ENCODE measurements at places on chromosomes 3 and 15.

DNA sequence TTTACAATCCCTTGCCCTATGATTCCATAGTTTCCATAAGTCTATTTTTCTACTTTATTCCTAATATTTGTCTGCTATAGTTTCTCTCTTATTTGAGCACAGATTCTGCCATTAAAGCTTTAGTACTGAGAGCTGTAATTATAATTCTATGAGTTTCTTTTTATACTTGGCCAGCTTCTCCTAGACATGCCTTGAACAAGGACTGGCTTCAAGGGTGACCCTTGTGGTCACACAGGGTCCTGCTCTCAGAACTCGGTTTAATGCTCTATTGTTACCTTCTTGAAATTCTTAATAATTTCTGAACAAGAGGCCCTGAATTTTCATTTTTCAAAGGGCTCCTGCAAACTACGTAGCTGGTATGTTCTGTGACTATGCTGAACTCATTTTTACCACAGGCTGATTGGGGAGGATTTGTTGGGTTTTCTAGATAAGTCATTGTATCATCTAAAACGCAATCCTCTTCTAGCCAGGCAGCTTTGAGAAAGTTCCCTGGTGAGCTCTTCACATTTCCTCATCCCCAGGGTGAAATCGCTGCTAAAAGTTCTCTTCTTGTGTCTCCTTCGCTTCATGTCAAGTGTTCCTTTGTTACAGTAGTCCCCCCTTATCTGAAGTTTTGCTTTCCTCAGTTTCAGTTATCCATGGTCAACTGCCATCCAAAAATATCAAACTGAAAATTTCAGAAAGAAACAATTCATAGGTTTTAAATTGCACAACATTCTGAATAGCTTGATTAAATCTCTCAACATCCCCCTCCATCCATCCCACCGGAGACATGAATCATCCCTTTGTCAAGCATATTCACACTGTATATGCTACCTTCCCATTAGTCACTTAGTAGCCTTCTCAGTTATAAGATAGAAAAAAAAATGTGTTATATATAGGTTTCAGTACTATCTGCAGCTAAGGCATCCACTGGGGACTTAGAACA is 12.6 kb upstream of the PLCL2 start:
- DNase-seq, result no peak

DNA sequence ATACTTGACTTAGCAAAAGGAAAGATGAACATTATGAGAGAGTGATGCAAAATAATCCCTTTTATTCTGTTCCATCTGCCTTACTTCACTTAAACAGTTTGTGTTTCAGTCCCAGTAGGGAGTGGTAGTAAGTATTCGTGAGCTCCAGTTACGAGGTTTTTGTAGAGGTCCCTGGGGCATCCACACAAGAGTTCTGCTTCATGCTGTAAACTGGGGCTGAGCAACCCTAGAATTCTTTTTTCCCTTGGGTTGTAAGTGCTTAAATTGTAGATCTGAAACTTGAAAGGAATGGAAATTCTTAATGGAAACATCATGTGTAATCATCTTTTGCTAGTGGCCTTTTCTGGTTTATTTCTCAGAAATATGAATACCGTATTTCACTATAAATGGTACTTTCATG is 79.5 kb downstream of the SEMA6D start:
- DNase-seq, result no peak

DNA sequence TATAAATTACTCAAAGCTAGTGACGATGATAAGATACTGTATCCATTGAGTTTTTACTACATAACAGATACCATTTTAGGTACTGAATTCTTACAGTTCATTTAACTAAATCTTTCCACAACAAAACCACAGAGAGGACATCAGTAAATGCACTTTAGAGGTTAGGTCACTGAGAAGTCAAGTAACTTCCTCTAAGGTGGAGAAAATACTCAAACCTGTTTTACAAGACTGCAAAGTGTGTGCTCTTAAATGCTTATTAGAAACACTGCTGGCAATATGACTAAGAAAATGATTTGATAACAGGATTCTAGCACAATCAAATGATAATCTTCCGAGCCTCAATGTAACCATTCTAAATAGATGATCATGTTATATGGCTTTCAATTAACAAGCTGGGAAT is 99.4 kb downstream of the UBE3A start:
- no peak for DNase-seq

DNA sequence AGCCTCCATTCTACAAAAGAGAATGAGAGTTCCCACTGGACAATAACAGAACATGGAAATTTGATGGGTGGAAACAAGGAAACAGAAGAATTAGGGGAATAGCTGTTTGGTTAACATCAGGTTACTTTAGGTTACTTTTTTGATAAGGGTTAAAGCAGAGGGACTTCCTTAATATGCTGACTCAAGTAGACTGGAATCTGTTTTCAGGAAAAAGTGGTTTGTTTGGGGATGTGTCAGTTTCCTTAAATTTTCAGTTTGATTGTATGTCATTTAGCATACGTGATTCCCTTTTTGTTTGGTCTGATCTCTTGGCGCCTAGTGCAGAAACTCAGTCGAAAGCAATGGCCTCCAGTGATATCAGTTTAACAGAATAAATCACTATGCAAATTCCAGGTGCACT is 411.8 kb upstream of the GRM7 start:
- DNase-seq, result no peak

DNA sequence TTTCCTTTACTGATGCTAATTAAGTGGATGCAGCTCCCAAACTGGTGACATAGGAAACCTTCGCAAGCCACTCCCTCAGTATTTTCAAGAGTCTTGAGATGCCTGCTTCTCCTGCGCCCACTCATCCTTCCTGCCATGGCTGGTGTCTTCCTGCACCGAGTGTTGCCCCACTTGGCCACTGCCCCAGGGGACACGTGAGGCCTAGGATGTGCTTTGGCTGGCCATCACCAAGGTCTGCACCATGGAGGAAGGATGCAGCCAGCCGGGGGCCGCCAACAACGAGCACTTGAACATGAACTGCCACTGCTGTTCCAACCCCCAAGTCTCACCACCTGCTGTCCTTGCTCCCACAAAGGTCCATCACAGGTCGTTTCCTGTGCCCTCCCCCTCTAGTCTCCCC is 34.1 kb downstream of the EPHB3 start:
- no peak for DNase-seq

Measured in stimulated activated CD8-positive, alpha-beta memory T cell treated with anti-CD3 and anti-CD28 coated beads, Interleukin-2, amount 100 ng/mL, for 1 hour (primary cell).